ENCODE measurements at places on chromosomes 11 and 22.

- no peak for DNase-seq
Measured at GRCh38 chr11:47986742-47987141, 6.4 kb downstream of the PTPRJ start.

DNA sequence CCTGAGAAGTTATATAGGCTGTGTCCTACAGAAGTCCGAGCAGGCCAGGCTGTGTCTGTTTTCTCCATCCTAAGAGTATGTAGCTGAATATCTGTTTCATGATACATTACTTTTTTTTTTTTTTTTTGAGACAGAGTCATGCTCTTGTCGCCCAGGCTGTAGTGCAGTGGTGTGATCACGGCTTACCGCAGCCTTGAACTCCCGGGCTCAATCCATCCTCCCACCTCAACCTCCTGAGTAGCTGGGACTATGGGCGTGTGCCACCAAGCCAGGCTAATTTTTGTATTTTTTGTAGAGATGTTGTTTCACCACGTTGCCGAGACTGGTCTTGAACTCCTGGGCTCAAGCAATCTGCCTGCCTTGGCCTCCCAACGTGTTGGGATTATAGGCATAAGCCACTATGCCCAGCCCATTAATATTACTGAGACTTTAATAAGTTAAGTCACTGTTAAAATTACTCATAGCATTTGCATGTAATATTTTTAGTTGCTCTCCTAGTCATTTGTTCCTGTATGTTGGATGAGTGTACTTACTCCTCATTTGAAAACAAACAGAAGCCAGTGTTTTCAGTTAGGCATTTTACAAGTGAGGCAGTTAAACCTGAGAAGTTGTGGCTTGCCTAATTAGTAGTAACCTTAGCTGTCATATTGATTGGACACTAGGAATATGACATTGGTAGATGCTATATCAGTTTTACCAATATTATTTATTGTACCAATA, 26.1 kb downstream of the DRG1 start:
- DNase-seq, result no peak

- DNase-seq, result no peak
Measured at GRCh38 chr22:46732513-46732912, 5.5 kb downstream of the CERK start.

- no peak for DNase-seq
Measured at GRCh38 chr11:30991802-30992512, 377.6 kb downstream of the DCDC1 start.

- no peak for DNase-seq
Measured at GRCh38 chr11:129657866-129658525, 157.7 kb upstream of the TMEM45B start.

GRCh38 chr22:26777156-26777801, 119.9 kb downstream of the MIAT start:
- DNase-seq, result no peak

DNA sequence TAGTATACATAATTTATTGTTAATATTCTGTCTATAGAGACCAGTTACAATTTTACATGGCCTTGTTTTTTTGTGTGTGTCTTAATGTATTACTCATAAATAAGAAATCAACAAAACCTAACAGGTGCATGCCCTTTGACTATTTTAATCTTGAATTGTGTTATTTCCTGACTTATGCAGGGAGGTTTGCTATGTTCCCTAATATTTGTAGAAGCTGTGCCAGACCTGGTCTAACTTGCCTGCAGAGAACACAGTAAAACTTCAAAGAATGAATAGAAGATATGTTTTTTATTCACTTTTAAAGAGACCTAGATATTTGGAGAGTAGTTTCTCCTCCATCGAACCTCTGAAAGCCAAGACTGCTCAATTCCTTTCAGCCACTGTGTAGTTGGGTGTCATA, 234.7 kb downstream of the LUZP2 start:
- no peak for DNase-seq

- DNase-seq, result no peak
Measured at GRCh38 chr11:30826911-30827310, 240.8 kb upstream of the MPPED2 start.

GRCh38 chr11:35711173-35711910, 48.8 kb downstream of the TRIM44 start:
- DNase-seq, result no peak

GRCh38 chr11:100789500-100789899, 102.4 kb downstream of the ARHGAP42 start:
- DNase-seq, result no peak

DNA sequence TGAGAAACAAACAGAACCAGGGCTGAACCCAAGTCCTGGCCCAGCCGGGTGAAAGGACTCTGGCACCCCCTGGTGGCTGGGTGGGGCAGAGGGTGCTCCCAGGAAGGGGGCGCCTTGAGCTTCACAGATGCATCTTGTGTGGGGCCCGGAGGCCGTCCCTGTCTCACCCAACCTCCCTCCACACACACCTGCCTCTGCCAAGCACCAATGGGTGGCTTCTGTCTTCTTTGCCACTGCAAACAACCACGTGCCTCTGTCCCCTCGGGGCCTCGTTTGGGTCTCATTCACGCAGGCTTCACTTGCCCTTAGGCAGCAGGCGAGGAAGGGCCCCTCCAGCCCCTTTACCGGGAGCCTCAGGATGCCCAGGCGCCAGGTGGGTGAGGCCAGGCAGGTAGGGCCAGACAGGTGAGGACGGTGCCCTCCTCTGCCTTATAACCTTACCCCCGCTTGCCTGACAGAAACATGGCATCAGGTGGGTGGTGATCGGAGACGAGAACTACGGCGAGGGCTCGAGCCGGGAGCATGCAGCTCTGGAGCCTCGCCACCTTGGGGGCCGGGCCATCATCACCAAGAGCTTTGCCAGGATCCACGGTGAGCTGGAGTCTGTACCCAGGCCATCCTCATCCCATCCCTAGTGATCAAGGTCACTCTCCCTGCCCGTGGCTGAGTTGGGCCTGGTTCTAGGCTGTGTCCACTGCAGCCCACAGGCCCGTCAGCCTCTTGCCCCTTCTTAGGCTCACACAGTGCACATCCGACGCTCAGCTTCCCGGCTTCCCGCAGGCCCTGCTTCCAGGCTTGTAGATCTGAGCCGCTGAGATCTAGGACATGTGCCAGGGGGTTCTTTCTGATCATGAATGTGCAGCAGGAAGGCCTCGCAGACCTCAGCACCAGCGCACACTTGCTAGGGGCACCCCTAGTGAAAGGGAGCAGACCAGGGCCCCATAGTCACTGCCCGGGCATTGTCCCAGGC, 17.2 kb downstream of the POLR3H start:
- peak; percentile 66 for DNase-seq

DNA sequence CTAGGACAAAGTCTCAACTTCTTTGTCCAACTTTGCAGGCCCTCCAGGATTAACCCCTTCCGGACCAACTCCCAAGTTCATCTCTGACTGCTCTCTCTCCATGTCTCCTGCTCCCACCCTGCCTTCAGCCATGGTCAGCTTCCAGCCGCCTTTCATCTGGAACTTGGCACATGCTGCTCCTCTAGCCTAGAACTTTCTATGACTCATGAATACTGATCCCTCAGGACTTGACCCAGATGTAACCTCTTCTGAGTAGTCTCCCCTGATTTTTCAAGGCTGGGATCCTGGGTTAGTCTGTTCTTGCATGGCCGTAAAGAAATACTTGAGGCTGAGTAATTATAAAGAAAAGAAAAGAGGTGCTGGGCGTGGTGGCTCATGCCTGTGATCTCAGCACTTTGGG, 5.2 kb upstream of the SLC15A3 start:
- DNase-seq, result no peak

DNA sequence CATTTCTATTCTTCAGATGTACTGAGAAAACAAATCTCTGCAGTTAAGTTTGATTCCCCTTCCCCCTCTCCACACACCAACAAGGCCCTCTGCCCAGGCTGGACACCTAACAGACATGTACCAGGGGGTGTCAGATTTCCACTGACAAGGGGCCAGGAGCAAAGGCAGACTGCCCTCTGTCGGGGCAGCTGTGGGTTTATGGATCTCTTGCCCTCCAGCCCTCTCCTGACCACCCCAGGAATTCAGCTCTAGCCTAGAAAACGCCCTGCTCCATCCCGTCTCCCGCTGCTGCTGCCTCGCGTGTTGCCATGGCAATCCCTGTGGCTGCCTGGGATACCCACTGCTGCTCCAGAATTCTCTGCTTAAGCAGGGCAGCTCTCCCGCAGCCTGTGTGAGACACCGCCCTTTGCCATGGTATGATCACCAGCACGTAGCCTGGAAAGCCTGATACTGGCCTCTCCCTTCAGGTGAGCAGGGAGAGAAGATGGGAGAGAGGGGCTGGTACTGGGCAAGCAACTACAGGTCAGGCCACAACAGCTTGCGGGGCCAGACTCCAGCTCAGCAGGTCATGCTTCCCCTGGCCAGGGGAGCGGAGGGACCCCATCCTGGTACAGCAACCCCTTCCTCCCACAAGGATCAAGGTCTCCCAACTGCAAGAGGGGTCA, 41.6 kb downstream of the BUD13 start:
- DNase-seq, result no peak

- DNase-seq, result no peak
Measured at GRCh38 chr22:26235792-26236487, 66.7 kb downstream of the SEZ6L start.

- no peak for DNase-seq
Measured at GRCh38 chr11:17651061-17651460, 68.3 kb upstream of the MYOD1 start.

GRCh38 chr11:69657456-69657910, 16.5 kb downstream of the CCND1 start:
- DNase-seq, result no peak

DNA sequence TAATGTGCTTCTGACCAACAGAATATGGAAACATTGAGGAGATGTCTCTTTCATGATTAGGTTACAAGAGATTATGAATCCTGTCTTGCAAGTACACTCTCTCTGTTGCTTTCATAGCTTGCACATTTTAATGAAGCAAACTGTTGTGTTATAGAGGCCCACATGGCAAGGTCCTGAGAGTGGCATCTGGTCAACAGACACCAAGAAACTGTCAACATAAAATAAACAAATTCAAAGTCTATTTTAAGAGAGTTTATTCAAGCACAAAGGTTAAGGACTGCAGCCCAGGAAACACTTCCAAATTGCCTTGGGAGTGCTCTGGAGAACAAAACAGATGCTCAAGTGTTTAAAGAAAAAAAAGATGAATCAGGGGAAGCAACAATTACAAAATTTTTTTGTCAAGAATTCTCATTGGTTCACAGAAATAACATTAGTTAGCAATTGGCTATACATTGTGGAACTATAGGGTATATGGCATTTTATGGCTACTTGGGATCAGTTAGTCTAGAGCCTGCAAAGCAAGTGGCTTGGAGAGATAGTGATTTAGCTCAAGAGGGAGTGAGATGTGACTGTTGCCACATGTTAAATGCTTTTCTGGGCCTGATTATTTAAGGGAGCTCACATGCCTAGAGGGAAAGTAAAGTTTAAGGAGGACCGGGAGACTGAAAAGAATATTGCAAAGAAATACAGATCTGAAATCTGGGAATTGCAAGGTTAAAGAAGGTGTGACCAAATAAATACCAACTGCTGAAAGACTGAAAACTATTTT, 54.6 kb downstream of the CTSC start:
- no peak for DNase-seq

DNA sequence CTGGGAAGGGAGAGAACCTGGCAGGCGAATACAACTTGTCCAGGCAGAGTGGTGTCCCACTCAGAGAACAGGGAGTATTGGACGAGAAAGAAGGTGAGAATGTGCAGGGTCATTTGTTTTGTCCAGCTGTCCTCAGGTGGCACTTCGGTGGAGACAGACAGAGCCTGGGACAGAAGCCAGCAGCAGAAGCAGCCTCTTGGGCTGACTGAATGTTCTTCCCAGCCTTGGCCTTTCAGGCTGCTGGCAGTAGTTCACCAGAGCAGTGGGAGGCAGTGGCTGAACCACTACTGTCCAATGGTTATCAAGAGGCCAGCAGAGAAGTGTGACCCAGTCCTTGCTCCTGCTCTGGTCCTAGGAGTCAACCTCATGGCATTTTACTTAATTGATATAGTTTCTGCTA, 331.1 kb upstream of the NARS2 start:
- no peak for DNase-seq

- DNase-seq, result peak; percentile 29
Measured at GRCh38 chr22:29617922-29618629, 14.6 kb downstream of the NF2 start.

DNA sequence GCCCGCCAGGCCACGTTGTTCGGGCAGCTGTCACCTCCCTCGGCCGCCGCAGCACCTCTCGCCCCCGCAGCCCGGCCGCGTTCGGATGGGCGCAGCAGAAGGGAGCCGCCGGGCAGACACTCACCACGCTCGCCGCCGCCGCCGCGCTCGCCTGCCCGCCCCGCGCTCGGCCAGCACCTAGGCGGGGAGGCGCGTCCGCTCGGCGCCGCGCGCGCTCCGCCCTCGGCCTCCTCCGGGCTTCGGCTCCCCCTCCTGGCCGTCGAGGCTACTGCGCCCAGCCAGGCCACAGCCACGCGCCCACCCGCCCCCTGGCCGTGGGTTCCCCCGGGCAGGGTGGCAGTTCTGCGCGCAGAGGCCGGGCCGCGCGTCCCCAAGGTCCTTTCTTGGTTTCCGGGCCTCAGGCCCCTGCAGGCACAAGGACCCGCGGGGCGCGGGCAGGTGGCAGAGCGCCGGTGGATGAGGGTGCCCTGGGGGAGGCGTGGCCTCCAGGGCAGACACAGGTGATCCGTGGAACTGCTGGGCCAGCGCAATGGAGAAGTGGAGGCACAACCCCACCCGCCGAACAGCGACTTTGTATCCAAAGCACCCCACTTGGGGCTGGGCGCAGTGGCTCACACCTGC, at the start of gene SLC25A22:
Gene SLC25A22 (minus strand): TSS at position 189 of the 621 bp plus-strand sequence. CDS start 3,275 bp downstream, outside the sequence.
- DNase-seq, result peak; percentile 81

All from CD4-positive, alpha-beta T cell treated with Interleukin-2 at 100 ng/mL for 4 hours (primary cell).